Kidney epithelial cell (primary cell): ENCODE measurements at places on chromosomes 6 and 20. TPM values are rescaled to one million over a fixed set of nuclear protein-coding genes. Genes with fewer than 3 reads are reported as not detected.

DNA sequence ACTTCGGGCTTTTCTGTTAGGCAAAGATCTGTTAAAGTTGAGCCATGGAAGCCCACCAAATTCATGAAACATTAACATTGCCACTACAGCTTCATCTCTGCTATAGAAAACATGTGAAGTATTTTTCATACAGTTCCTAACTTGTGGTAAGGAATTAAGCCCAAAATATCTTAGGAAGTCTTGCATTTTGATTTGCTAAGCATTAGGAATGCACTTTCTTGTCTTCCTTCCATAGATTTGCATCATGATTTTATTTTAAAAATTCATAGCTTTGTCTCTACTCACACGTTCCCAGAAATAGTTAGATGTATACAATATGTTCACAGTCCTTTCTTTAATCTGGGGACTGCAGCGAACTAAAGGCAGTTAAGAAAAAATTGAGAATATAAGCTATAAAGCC, 325.6 kb downstream of the CENPW start:
- DNase-seq = no peak

DNA sequence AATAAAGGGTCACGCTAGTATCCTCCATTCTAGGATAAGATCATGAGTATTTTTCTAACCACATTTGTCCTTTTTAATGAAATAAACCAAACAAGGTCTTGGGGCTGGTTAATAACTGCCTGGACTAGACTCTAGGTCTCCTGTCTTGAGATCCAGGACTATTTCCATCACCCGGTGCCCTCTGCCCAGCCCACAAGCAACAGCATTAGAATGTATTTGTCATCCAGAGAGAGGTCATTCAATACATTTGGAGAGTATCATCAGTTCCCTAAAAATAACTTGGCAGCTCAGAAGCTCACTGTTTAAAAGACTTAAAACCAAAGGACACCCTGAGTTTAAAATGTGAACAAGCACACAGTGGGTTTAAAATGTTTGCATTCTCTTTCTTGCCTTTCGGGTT, 4.4 kb upstream of the RBM24 start:
- no peak for DNase-seq

Gene UST
- total RNA-seq = 3.5 and 5.2 TPM in 2 replicates

DNA sequence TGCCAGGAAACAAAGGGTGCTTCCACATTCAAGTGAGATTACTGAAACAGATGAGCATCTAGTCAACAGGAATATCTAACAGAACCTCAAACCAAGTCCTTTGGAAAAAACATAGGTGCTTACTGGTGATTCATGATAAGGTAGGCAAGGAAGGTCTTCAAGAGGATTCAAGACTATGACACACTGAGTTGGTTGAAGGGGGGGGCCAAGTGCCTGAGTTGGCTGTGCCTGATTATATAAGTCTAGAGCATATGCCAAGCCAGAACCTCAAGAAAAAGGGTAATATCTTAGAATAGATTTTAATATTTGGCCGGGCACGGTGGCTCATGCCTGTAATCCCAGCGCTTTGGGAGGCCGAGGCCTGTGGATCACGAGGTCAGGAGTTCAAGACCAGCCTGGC, 63.7 kb downstream of the LYRM4 start:
- no peak for DNase-seq

Gene NXT1
- 59.6 and 71.6 TPM in 2 replicates for total RNA-seq

Gene COL9A1
- total RNA-seq = not detected in 2 replicates

DNA sequence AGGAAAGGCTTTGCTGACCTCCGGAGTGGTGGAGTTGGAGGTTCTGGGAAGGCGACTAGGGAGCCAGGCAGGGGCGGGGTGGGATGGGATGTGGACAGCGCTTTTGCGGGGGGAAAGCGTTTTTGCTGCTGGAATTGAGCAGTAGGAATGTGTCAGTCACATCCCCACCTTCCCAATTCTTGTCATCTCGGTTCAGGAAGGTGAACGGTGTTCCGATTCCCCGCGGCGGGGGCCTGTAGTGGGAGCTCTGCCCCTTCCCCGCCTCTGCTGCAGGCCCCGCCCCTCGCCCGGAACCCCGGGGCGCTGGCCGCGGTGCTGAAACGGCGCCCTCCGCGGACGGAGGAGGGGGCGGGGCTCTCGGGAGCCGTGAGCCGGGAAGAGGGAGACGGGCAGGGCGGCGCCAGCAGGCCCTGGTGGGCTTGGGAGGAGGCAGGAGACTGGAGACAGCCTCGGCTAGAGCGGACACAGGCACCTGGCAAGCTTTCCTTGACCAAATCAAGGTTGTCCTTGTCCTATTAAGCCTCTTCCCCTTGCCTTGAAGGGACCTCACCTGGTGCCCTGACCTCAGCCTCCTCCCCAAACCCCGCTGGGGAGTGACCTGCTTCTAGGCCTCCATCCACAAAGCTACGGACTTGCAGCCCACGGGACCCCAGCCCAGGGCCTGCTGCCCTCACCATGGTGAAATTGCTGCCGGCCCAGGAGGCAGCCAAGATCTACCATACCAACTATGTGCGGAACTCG, at the start of gene LHFPL5:
Gene LHFPL5 (plus strand): TSS at position 357 of the 741 bp plus-strand sequence. CDS start 319 bp downstream, at position 676.
- no peak for DNase-seq
